DMS153 (cell line): ENCODE measurements at places on chromosomes 6 and 20.
A peak's percentile ranks its signal among the peaks of the same experiment; 100 is the strongest.

GRCh38 chr20:57060407-57061050, 205.9 kb downstream of the BMP7 start:
- DNase-seq: no peak

DNA sequence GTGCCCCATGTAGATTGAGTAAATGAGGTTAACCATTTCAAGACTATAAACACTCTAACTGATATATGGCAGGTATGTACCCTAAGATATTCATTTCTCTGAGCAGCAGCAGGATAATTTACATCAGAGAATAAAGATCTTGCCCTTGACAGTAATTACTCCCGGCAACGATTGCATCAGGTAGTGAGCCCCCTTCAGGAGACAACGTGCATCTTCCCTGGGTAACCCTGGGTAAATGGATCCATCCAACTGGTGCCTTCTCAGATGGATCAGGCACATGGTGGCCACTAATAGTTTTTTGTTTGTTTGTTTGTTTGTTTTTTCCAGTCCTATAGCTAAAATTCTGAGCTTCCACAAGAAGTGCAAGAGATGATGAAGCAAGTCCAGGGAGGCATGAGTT, 469.4 kb upstream of the SLC35B3 start:
- DNase-seq: no peak

DNA sequence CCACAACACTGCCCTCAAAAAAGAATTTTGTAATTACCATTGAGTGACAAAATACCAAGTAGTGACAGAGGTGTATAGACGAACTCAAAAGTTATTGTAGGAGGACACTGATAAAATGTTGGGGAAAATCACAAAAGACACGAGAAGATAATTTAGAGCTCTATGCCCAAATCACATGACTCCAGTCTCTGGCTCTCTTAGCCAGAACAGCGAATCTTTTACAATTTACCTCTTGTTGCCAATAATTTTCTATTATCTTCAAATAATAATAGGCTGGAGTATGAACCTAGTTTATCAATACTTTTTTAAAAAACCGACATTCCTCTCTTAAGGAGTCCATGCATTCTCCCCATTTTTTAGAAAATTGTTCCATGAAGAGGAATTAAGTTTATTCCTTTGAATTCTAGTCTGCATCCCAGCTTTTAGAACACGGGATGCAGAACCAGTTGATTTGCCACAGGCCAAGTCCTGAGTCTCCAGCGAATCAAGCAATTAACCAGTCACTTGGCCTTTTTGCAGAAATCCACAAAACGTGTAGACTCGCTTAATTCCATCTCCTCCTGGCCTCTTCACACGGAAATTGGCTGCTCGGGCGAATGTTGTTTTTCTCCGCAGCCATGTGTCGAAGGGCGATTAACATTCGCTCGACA, 507 bp upstream of the RIPPLY2 start:
- no peak for DNase-seq

DNA sequence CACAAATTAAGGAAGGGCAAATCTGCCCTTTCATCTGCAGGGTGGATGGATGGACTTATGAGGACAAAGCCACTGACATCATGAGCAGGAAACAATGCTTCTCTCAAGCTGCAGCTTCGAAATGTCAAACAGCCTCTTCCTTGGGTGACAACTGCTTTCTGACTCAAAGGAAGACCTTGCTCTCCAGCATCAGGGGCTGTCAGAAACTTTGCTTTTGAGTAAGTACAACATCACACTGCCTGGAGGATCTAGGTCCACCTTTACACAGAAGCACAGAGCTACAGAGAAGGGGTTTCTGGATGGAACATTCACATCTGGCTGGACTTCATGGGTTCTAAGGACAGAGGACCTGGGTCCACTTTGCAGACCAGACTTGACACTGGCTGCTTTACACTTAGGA, 5.9 kb downstream of the CST1 start:
- DNase-seq: no peak

- no peak for DNase-seq
Measured at GRCh38 chr6:109420751-109421150, 19.7 kb downstream of the PPIL6 start.

GRCh38 chr6:98576791-98577190, 257.6 kb upstream of the POU3F2 start:
- no peak for DNase-seq

- no peak for DNase-seq
Measured at GRCh38 chr6:34664256-34664971, 32.2 kb downstream of the ILRUN start.

GRCh38 chr6:94349227-94349626, 929.9 kb upstream of the EPHA7 start:
- DNase-seq: peak; percentile 65
